ENCODE measurements at places on chromosomes 3 and 15.
A peak's percentile ranks its signal among the peaks of the same experiment; 100 is the strongest.

GRCh38 chr15:76344893-76345582, 8.5 kb downstream of the ISL2 start:
- DNase-seq = no peak

GRCh38 chr3:198113206-198114053, 153.4 kb downstream of the LMLN start:
- no peak for DNase-seq

DNA sequence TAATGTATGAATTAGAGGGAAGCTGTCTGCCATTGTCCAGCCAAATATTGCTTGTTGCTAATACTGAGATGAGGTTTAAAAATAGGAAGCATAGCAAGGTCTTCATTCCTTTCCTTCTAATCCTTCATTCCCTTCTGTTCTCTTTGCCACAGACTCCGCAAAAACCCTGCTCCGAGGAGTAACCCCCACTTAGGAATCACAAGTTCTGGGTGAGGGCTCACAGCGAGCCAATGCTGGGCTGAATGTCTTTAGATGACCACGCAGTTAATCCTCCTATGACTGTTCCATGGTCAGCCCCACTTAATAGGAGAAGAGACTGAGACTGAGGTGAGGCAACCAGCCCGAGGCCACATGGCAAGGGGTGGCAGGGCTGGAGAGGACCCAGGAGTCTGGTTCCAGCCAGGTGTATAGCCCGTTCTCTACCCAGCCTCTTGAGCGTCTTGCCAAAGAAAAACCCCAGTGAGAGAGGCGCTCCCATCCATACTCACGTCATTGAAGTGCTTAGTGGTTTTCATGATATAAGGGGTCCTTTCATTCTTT, 44.9 kb upstream of the CTSH start:
- DNase-seq = no peak

DNA sequence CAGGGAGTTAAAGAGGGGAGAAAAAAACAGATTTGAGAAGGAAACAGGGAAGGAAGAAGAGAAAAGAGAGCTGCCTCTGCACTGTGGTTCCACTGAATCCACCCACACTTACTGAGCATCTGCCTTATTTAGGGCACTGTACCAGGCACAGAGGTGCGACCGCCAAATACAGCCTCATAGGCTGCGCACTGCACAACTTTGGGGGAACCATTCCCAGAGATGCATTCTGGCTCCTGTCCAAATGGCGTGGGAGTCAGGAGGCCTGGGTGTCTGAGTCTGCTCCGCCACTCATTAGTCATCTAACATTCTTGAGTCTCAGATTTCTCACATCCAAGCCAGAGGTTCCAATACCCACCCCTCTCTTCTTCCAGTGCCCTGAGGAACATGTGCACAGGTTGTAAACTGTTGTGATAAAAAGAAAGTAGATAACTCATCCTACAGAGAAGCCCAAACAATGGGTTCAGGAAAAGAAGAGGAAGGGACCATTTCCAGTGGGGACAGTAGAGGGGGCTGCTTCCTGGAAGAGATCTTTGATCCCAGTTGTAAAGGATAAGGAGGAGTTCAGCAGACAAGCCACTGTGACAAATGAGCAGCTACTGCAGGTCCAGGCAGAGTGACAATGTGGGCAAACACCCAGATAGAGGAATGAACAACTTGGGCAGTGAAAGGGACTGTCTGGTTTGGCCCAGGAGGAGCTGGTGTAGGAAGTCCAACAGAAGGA, 254.6 kb downstream of the UACA start:
- DNase-seq = no peak

DNA sequence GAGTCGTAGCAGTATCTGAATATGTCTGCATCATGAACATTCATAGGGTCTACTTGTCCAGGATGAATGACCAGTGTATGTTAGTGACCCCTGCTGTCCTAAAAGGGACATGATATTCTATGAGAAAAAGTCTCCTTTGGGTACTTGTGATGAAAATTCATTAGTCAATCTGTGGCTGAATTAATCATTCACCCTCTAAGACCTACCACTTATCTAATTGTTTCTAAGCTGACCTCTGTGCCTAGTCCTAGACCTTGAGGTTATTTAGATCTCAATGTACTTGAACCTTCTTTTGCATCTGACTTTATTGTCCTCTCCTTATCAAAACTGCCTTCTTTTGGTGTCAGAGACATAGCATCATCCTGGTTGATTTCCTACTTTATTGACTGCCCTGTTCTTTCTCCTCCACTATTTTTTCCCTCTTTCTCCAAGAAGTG, 799.3 kb downstream of the DIPK2A start:
- peak; percentile 79 for DNase-seq

DNA sequence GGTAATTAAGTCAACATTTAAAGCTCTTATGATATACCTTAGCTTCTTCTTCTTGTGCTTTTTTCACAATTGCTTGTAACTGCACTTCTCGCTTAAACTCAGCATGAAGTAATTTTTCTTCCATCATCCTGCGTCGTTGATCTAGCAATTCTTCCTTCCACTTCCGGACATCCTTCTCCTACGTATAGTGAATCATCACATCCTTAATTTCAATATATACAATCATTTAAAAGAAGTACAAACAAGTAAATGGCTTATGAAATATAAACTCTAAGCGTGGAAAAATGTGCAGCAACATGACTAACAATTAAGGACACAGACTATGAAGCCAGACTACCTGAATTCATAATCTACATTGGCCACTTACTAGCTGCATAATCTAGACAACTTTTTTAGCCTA, 151.4 kb downstream of the SCAPER start:
- no peak for DNase-seq

- DNase-seq = no peak
These were observed 99.9 kb upstream of the TMC3 start for GRCh38 chr15:81473946-81474345.

DNA sequence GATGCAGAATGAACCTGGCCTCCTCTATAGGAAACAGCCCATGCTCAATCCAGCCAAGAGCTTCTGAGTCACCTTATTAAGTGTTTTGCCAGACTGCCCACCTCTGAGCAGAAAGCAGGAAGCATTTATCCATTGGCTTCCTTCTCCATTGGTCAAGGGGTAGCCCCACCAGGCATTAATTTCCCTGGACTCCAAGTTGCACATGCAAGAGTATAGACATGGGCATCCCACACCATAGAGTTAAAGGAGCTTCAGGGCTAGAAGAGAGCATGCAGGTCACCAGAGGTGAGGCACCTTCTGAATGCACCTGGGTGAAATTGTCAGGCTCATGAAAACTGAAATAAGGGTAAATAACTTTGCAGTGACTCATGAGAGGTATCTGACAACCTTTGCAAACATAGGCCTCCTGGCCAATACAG, 230.8 kb upstream of the STAC start:
- no peak for DNase-seq

- no peak for DNase-seq
These were observed 262.9 kb downstream of the ERC2 start for GRCh38 chr3:56205406-56205805.

DNA sequence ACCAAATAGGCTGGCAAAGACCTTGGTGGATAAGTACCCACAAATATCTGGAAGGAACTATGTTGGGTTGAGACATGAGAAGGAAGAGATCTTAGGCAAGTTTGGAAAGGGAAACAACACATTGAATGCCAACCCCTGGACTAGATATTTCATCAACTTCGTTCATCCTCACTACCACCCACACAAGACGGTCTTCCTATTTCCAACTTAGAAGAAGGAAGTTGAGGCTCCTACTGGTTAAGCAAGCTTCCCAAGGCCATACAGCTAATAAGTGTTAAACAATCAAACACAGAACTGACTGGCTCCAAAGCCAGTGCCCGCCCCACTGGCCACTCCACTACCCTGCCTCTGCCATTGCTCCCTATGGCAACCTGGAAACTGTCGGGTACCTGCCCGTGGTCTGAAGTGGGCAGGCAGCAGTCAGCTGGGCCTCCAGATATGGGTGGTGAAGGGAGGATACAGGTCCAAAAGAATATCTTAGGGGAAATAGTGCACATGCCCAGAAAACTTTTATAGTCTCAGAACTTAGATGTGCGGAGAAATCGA, 94.9 kb downstream of the LIPC start:
- DNase-seq = peak; percentile 27

GRCh38 chr3:33664195-33664594, 53.9 kb downstream of the CLASP2 start:
- no peak for DNase-seq

DNA sequence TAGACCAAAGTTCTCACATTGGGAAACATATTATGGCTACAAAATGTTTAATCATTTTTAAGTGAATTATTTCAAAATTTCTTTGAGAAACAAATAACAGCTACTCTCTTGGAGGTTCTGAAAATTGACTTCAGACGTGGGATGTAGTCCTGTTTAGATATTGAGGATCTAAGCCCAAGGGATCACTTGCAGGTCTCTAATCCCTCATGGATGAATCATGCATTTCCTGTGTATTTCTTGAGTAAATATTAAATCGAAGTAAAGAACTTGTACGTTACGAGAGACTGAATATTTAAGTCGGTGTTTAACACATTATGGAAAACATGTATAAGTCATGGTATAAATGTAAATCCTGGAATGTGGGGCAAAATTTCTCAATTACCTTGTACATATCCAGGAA, 119.8 kb downstream of the EPHA3 start:
- DNase-seq = no peak

GRCh38 chr3:126117212-126117611, 33.3 kb upstream of the SLC41A3 start:
- no peak for DNase-seq

DNA sequence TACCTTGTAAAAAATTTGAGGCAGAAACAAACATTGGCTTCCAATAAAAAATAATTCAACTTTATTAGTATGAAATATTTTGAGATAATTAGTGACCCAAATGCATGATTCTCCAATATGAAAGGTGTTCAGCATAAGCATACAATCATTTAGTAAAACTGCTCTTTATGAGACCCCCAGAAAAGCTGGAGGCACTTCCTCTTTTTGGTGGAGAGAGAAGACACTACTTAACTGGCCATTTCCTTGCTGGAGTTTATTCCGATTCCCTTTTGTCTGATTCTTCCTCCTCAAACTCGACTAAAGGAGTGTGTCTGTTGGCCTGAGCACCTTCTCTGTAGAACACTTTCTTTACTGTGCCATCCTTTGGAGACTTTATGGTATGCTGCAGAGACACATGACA, 34.8 kb upstream of the DCUN1D1 start:
- DNase-seq = no peak

GRCh38 chr15:74370471-74370870, 3.0 kb upstream of the CYP11A1 start:
- DNase-seq = no peak

DNA sequence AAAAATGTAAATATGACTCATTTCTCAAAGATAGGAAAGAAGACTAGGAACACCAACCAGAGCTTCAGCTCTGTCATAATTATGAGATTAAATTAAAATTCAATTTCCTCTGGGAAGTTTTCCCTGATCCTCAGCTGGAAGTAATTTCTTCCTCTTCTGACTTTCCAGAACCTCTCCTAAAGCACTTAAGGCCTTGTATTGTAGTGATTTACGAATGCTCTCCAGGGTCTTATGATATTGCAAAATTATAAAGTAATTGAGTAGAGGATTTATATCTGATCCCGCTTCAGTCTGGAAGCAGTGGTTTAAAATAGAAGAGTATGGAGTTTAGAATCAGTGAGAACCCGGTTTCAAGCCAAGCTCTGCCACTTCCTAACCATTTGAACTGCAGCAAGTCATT, 279.8 kb downstream of the ZPLD1 start:
- no peak for DNase-seq

- no peak for DNase-seq
These were observed 45.0 kb upstream of the WWTR1 start for GRCh38 chr3:149702691-149703441.

- DNase-seq = peak; percentile 70
These were observed 8.2 kb upstream of the ZNF589 start for GRCh38 chr3:48232734-48233133.

GRCh38 chr3:179391906-179392305, 44.4 kb downstream of the MFN1 start:
- no peak for DNase-seq
